Pancreas (tissue), 10 donors: ENCODE measurements at places on chromosomes 6 and 20.

- DNase-seq = no peak
Observed at GRCh38 chr20:49843139-49843538, 30.5 kb downstream of the SLC9A8 start.

- no peak for DNase-seq
Observed at GRCh38 chr6:113640051-113640450, 217.1 kb upstream of the MARCKS start.

DNA sequence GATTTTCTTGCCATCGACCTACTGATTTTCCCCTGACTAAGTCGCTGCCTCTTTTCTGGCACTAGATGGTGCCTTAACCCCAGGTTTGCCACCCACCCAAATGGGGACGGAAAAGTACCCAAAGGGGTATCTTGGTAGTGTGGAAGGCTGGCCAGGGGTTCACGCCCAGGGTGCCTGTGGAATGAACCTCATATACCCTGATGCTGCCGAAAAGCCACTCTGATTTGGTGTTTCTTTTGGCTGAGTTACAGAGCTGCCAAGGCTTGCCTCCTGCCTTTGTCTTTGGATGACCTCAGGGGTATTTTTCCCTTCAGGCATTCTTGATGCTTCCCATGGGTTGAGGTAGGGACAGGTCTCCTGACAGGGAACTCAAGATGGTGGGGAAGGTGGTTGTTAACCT, 78.1 kb downstream of the MAP3K7 start:
- DNase-seq = no peak

DNA sequence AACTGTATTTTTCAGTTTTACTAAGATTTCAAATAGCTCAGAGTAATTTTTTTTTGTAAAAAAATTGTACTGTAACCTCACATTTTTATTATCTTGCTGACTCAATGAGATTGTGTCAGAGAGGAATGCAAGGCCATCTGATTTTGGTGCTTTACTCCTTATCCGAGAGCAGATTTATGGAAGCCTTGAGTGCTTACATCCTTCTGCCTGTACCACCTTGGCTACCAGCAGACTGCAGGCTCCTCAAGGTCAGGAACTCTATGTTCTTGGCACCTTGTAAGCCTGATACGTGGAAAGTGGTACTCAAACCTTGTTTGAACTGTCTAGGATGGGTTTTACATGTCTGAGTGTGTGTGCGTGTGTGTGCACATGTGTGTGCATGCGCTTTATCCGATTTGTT, 80.1 kb upstream of the MLIP start:
- DNase-seq = no peak

- no peak for DNase-seq
Observed at GRCh38 chr20:22630701-22631100, 46.3 kb upstream of the FOXA2 start.

DNA sequence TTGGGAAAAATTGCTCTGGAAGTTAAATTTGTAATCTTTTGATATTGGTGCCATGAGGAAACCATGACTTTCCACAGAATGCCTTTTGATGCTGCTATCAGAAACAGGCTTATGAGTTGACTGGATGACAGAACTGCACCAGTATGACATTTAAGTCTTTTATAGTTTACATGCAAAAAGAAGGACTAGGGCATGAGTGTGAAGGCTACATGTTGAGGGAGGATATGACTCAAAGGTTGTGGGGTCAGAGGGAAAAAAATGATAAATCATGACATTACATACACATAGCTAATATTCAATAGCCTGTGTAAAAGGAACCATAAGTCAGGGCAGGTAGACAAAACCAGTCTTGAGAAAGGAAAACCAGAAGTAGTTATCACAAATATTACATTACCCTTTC, 182.2 kb downstream of the COL12A1 start:
- no peak for DNase-seq

GRCh38 chr6:133966654-133967329, 13.8 kb downstream of the TBPL1 start:
- no peak for DNase-seq

- DNase-seq = no peak
Observed at GRCh38 chr20:949717-950116, 33.6 kb upstream of the ANGPT4 start.

GRCh38 chr20:47791084-47791599, 5.9 kb upstream of the SULF2 start:
- no peak for DNase-seq

GRCh38 chr20:18397030-18397429, 69.8 kb downstream of the DZANK1 start:
- DNase-seq = no peak
